Lung (tissue), 17 donors: ENCODE measurements at places on chromosomes 3 and 15. TPM values are rescaled to one million over a fixed set of nuclear protein-coding genes. Genes with fewer than 3 reads are reported as not detected.

LRTM1 gene
- not detected for total RNA-seq

ILDR1 gene
- 4.4 TPM for total RNA-seq

BFSP2 gene
- total RNA-seq = not detected

FMN1 gene
- total RNA-seq = 23.7 TPM

SLITRK3 gene
- 0.28 TPM for total RNA-seq

SPTBN5 gene
- 2.0 TPM for total RNA-seq

ZNF662 gene
- 22.7 TPM for total RNA-seq

GOLGA6B gene
- total RNA-seq = not detected

ICE2 gene
- total RNA-seq = 67.5 TPM

ZSCAN2 gene
- total RNA-seq = 5.0 TPM

CCDC9B gene
- total RNA-seq = 4.4 TPM

SUSD5 gene
- total RNA-seq = 1.8 TPM

GOLGA6L9 gene
- total RNA-seq = 13.7 TPM

GOLGA8O gene
- not detected for total RNA-seq

PTX3 gene
- total RNA-seq = 45.8 TPM

MESP2 gene
- not detected for total RNA-seq
